ENCODE measurements at places on chromosomes 13 and 19.

DNA sequence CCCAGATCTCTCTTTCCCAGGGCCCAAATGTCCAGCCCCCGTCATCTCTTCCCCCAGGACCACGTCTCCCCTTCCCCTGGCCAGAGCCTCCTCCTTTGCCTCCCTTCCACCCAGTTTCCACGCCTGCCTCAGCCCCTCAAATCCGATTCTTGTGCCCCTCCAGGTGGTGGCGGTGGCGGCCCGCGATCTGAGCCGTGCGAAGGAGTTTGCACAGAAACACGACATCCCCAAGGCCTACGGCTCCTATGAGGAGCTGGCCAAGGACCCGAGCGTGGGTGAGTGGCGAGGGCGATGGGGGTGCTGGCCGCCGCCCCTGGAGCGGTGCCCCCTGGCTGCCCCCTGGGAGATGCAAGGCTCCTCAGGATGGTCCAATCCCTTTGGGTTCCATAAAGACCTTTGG, 1.3 kb downstream of the DHDH start:
- DNase-seq, result no peak

- DNase-seq, result peak; percentile 41
These were observed 1198.3 kb downstream of the OLFM4 start for GRCh38 chr13:54226876-54227275.

- DNase-seq, result no peak
These were observed 102.6 kb downstream of the PTPRS start for GRCh38 chr19:5237939-5238480.

- no peak for DNase-seq
These were observed 6.3 kb downstream of the DPP9 start for GRCh38 chr19:4717191-4717965.

- DNase-seq, result peak; percentile 78
These were observed 7.1 kb upstream of the NFIC start for GRCh38 chr19:3359015-3359918.

DNA sequence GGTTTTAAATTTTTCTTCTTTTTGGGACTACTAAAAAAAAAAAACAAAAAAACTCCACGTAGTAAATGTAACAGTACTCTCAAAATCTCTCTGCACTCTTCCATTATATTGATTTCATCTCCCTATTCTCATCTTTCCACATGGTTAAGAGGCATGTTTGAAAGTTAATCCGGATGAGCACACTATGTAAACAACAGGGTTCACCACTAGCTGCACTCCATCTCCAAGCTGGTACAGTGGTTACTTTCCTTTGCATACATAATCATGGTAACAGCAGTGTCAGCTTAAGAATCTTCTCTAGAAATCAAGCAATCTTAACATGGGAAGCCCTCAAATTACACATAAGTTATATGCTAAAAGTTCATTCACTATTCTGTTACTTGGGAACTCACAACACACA, 92.6 kb downstream of the MIPEP start:
- no peak for DNase-seq

DNA sequence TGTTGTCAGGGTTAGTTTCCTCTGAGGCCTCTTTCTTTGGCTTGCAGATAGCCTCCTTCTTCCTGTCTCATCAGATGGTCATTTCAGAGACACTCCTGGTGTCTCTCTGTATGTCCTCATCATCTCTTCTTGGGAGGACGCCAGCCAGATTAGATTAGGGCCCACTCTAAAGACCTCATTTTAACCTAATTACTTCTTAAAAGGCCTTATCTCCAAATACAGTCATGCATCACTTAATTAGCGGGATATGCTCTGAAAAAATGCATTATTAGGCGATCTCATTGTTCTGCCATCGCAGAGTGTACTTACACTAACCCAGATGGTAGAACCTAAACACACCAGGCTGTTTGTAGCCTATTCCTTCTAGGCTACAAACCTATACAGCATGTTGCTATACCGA, 89.0 kb downstream of the CDK8 start:
- no peak for DNase-seq

DNA sequence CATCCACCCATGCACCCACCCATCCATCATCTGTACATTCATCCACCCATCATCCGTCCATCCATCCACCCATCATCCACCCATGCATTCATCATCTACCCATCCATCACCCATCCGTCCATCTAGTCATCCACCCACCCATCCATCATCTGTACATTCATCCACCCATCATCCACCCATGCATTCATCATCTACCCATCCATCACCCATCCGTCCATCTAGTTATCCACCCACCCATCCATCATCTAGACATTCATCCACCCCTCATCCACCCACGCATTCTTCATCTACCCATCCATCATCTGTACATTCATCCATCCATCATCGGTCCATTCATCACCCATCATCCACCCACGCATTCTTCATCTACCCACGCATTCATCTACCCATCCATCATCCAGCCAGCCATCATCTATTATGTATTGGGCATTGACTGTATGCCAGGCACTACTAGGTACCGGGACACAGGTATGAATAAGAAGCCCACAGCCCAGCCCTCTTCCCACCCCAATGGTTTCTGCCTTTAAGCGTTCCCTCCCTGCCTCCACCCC, 16.7 kb upstream of the GALP start:
- no peak for DNase-seq

DNA sequence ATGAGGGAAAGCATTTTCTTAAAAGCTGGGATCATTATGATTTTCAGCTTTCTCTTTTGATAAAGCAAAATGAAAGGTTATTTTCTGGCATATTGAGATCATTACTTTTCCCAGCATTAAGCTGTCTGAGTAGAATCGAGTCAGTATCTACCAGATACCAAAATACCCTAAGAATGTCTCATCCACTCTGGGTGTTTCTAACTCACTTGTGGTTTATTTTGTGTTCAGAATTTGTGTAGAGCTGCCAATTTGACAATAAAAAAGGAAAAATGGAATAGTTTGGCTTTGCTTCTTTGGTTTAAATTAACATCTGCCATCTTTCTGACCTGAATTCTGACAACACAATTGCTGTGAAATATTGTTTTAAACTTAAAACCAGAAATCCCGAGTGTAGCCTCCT, 438.7 kb upstream of the ARGLU1 start:
- no peak for DNase-seq

DNA sequence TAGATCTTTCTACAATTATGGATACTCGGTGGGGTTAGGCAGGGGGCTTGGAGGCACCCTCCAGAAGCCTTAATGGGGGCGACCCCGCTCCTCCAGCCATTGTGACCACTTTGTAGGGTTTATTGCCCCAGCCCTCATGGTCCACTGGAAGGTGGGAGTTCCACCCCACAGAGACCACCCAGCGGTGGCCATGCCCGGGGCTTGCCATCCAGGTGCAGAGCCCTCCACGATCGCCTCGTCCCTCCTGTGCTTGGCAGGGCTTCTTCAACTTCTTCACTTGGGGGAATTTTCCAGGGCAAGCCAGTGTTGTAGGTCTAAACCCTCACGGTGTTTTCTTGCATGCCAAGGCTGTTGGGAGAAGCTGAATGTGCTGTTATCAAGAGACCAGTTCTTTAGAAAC, 16.1 kb downstream of the ZNF536 start:
- DNase-seq, result no peak

- peak; percentile 24 for DNase-seq
These were observed at the start of gene CDC34 for GRCh38 chr19:531753-532560. TSS of gene CDC34 (plus strand) at chr19:531760. CDS start at chr19:531932, 172 bp downstream.

Measured in putamen (tissue), 1 donor.